Esophagus squamous epithelium (tissue), 5 donors: ENCODE measurements at places on chromosomes 7 and 10.

DNA sequence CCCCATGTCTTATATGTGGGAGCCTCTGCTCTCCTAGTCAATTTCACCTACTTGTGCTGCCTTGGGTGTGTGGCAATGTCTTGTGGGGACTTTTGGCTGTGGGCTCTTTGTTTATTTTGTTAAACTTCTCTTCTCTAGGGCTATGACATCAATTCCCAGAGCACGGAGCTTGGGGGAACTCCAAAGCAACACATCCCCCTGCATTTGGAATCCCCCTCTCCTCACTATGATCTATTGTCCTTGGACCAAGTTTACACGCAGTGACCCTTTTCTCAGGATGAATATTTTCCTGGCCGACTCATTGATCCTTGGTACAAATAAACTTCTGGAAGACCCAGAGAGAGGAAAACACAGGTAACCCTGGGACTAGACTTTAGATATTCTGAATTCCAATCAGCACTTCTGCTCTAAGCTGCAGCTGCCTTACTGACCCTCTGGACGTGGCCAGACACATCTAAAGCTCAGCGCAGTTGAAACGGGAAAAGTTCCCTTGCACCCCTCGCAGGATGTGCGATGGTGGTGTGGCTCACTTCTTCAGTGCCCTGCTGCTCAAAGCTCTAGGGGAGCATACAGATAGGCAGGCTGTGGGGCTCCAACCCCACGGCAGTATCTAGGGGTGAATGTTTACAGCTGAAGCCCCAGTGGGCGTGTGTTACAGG is 110.8 kb downstream of the TMEM178B start:
- DNase-seq = no peak

- no peak for DNase-seq
Measured at GRCh38 chr7:150877536-150877935, 25.2 kb downstream of the AOC1 start.

DNA sequence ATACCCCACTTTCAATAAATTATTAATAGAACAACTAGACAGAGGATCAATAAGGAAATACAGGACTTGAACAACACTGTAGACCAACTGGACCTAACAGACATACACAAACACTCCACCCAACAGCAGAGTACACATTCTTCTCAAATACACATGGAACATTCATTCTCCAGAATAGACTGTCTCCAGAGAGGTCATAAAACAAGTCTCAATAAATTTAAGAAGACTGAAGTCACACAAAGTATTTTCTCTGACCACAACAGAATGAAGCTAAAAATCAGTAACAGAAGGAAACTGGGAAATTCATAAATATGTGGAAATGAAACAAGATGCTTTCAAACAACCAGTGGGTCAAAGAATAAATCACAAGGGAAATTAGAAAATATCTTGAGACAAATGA is 119.8 kb downstream of the SMURF1 start:
- DNase-seq = no peak

GRCh38 chr7:76191783-76192240 is 9.9 kb upstream of the SRRM3 start:
- no peak for DNase-seq

DNA sequence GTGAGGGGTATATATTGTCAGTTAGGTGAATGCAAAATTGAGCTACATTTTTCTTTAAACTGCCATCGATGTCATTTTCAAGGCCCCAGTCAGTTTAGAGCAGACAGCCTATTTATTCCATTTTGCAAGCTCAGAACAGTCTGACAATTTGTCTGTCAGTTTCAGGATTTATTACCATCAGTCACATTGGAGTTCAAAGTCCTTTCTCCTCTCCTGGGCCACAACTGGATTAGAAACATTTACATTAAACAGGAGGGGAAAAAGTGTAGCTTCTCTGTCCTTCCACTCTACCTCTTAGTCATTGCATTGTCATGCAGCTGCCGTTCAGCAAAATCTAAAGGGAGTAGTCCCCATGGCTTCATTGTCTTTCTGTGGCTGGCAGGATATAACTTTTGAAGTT is 3.5 kb upstream of the GHITM start:
- DNase-seq = no peak

DNA sequence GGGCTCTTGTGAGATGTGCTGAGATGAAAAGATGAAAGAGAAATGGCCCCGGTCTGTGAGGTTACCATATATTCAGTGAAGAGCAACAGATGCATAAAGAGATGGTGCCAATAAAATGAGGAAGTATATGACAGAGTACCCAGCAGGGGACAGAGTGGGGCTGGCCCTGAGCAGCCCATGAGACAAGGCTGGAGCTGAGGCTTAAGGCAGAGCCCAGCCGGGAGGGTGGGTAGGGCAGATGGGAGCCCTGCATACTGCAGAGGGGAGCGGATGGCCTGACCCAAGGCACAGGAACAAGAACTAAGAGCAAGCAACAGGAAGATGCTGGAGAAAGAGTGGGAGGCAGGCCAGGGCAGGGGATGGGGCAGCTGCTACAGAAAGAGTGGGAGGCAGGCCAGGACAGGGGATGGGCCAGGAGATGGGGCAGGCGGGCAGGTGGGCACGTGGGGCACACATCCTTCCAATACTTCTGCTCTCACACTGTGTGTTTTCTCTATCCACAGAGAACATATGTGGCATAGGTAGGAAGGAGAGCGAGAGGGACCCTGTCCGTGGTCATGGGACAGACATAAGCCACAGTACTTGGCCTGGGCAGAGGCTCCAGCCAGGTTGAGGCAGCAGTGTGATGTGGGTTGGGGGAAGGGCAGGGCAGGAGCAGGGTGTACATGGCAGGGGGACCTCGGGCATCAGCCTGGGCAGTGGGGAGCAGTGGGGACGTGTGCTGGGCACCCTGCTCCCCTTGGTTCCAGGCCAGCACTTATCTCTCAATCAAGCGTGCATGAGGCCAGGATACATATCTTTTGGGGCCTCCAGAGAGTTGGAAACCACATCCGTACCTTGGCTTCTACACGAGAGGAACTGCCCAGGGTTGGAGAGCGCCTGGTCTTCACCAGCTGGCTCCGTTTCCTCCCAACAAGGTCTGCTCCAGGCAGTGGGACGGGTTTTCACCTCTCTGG is 91.6 kb upstream of the IKZF1 start:
- DNase-seq = no peak

DNA sequence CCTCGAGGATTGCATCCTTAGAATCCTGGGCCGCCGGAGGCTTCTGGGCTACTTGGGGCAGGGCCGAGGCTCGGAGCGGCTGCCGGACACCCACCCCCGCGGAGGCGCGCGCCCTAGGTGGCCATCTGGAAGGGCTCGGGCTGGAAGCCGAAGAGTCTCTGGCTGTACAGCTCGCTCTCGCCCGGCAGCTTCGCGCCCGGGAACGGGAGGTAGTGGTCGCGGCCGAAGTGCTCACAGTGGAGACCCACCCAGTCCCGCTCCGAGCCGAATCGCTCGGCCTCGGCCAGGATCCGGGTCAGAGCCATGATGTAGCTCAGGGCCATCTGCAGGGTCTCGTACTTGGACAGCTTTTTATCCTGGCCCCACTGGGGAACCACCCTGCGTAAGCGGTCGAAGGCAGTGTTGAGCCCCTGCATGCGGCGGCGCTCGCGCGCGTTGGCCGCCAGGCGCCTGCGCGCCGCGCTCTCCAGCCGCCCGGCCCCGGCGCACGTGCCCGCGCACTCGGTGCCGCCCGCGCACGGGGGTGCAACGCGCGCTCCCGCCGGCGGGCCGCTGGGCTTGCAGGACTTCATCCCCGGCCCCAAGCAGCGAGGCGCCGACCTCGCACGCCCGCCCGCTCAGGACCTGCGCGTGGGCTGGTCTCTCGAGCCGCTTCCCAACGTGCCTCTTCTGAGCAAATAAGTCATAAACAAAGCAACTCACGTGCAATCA is 652 bp downstream of the ATOH7 start:
- DNase-seq = no peak

DNA sequence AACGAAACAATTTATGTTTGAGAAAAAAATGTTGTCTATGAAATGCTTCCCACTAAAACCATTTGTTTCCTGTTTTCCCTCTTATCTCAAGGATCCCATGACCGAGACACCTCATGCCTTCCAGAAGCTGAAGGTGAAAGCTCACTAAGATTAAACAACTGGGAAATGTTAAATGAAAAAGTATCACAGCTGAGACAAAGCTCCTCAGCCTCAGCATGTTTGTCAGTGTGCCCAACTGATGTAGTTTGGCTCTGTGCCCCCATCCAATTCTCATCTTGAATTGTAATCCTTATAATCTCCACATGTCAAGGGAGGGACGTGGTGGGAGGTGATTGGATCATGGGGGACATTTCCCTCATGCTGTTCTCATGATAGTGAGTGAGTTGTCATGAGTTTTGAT is 327.3 kb downstream of the HTR7 start:
- DNase-seq = no peak

- no peak for DNase-seq
Measured at GRCh38 chr10:57689596-57690297, 577.9 kb downstream of the IPMK start.

DNA sequence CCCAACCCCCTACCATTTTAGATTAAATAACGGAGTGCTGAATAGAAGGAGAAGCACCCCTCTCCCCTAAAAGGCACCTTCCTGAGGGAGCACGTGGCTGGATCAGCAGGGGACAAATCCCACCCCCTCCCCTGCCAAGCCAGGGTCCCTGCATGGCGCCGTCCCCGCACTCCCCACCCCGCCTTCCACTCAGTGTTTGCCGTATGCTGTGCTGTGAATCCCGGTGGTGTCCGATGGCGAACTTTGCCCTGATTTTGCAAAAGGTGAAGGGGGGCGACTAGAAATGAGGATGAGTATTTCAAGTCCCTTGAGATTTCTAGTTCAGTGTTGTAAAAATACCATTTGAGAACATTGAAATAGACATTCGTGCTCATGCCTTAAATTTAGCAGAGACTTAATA is 83.5 kb upstream of the SH2B2 start:
- no peak for DNase-seq

DNA sequence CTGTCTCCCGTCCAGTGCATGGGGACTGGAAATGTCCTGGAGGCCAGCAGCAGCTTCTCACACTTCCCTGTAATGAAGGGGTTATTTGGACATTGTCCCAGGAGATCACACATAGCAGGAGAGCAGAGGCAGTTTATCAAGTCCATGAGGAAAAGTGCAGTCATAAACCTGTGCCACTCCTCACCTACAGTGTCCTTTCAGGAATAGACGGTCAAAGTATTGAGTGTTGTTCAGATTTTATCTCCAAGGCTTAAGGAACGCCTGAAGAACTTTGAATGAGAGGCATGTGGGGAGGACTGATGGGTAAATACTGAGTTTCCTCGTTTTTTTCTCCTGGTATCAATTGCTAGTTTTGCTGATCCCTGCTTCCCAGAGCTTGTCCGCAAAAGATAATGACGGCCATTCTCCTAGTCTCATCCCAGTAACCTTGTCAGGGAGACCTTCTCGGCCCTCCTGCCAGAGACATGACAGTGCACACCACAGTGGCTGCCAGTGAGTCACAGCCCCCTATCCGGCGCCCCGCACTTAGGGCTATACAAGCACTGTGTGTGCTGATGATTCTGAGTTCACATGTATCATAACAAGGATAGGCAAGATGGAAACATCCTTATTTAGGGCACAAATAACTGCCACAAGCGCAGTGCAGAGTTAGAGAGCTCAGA is 495.5 kb upstream of the MGMT start:
- no peak for DNase-seq

- no peak for DNase-seq
Measured at GRCh38 chr7:50783801-50784507, 1.3 kb upstream of the GRB10 start.
